Fibroblast of upper back skin (primary cell): ENCODE measurements at places on chromosomes 7 and 10.

- DNase-seq, result no peak
These were observed 98.7 kb downstream of the SVOPL start for GRCh38 chr7:138602451-138602850.

DNA sequence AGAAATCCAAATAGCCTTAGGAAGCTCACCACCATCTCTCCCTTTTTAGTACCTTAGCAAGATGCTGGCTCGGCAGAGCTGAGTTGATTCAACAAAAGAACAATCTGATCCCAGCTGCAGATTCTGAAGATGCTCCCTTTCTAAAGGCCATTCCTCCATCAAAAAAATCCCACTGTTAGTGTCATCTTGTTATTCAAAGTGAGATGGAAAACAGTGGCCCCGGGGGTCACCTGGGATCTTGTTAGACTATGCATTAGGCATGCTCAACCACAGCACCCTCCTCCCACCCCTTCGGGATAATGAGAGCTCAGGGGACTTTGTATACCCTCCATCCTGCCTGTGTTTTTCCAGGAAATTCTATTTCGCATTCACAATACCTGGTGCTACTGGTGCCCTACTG is 2.4 kb downstream of the NCAPG2 start:
- no peak for DNase-seq

GRCh38 chr10:91587710-91588638 is 44.9 kb downstream of the PPP1R3C start:
- DNase-seq, result peak; percentile 94

GRCh38 chr7:70288781-70289456 is 690.6 kb downstream of the AUTS2 start:
- peak; percentile 73 for DNase-seq

GRCh38 chr7:146652176-146652575 is 535.6 kb downstream of the CNTNAP2 start:
- peak; percentile 1 for DNase-seq

- DNase-seq, result peak; percentile 82
These were observed 123.3 kb downstream of the TWIST1 start for GRCh38 chr7:18993933-18994668.

DNA sequence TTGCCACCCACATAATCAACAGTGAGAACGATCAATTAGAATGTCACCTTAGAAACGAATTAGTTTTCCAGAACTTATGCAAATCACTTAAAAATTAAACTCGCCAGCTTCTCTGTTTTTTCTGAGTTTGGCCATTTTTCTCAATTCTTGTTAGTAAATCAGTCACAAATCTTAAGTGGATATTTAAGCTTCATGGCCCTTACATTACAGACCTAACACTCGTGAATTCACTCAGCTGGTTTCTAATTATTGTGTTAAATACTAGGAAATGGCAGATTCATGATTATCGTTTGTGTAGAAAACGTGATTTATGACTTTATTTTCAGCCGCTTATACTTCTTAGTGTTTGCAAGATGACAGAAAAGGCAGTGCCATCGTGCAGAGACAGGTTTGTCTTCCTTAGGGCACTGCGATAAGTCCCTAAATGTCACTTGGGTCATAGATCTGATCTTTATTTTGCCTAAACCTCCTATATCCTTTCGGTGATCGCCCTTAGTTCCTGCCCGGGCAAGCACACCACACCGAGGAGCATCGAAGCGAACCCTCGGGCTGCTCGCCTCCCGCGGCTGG is 587 bp upstream of the CELF2 start:
- DNase-seq, result no peak
